ENCODE measurements at places on chromosomes 7 and 10.
A peak's percentile ranks its signal among the peaks of the same experiment; 100 is the strongest.

DNA sequence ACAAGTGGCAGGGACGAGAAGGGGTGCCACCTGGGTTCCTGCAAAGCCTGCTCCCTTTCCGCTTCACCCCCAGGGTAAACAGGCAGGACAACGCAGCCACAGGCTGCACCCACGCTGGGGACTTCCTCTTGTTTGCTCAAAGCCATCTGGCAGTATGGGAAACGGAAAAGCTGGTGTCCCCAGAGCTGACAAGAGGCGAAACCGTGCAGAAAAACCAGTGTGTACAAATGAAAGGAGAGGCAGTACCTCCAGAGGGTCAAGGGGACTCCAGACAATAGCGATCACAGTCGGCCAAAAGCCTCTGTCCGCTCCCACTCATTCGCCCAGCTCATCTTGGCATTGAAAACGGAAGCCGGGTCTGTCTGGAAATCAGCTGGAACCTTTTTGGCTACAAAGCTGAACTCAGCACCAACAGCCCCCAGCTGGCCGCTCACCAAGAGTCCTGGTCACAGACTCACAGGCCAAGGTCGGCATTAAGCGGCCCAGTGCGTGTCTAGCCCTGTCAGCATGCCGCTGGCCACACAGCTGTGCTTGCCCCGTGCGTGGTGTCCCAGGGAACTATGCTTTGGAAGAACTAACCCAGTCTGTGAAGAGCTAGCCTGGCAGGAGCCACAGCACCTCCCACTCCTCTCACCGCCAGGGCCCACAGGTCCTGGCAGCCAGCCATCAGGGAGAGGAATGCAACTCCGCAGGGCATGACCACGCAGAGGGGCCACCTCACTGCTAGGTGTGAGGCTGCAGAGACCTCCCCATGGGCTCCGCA is 10.4 kb downstream of the TNS3 start:
- DNase-seq: no peak

DNA sequence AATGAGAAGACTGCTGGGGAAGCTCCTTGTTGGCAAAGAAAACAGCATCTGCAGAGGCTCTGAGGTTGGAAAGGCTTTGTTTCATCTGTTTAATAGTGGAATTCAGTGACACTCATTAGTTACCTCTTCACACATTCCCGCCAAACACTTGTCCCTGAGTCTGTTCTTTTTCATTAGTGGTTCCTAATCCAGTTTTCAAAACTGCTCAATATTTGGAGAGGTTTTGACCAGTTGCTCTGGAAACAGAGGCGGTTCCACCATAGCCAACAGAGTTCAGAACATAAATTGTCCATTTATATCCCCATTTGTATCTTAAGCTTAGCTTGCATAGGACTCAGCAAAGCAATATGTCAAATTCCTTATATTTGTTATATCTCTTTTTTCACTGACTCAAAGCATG is 754.6 kb downstream of the AUTS2 start:
- no peak for DNase-seq

- DNase-seq: no peak
Observed at GRCh38 chr7:29216128-29216527, 21.6 kb downstream of the CHN2 start.

DNA sequence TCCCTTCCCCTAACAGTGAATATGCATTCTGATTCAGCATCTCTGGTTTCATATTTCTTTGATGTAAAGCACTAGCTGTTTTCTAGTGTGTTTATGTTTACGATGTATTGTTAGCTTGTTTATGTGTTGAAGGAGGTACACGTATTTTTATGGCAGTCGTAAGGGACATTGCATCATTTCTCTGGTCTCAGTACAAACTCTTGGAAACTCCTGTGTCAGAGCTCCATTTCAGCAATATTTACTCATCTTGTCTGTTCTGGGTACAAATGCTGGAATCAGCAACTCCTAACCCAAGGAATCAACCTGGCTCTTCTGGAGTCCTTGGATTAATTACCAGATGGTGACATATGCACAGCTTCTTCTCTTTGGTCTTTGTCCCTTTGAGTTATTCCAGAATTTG is 270.0 kb upstream of the PLXDC2 start:
- no peak for DNase-seq

GRCh38 chr7:157477550-157478212 is 140.9 kb downstream of the DNAJB6 start:
- DNase-seq: peak; percentile 78
